ENCODE measurements at places on chromosomes 12 and 14.

DNA sequence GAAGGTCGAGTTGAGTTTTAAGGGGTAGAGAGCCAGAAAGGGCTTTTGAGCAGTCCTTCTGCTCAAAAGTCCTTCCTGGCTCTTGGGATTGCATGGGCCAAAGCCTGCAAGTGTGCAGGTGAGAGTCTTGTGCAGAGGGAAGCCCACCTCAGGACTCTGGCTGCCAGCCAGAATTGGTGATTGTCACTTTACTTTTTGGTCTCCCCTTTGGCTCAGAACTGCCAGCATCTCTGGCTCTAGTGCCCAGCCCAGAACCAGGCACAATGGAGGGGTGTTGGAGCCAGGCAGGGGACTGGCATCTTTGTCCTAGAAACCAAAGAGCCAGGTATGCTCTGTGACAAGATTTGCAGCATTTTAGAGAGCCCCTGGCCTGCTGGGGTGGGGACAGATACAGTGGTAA lies 23.5 kb downstream of the FAM222A start:
- DNase-seq = peak; percentile 13

GRCh38 chr12:52643233-52644077 lies 8.6 kb downstream of the KRT2 start:
- DNase-seq = no peak

GRCh38 chr12:120618954-120619615 lies 21.3 kb upstream of the CABP1 start:
- DNase-seq = no peak

DNA sequence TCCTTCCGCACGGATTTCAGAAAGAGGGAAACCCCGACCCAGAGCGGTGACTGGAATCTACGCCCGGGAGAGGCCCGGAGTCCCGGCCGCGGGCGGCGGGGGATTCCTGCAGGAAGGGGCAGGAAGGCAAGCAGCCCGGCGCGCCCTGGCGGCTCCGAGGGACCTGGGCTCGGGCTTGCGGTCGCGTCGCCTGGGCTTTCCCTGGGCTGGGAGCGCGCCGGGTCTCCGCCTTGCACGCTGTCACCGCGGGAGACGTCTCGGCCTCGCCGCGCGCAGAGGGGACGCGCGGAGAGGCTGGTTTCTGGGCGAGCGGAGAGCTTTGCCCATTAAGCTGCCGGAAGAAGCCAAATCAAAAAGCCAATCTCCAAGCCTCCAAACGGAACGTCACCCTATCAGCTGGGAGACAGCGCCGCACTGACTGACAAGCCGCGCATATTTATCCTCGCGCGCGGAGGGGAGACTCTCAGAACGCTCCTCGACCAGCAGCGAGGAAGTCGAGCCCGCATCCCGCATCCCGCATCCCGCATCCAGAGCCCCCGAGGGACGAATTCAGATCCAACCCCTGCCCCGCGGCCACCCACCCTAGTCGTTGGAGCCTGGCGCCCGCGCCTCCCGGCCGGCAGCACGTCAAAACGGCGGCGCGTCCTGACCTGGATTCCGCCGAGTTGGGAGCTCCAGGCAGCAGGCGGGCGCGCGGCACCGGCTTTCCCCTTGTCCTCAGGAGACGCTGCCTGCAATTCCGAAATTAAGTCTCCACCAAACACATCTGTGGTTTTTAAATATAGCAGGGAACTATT lies at the start of gene SLC8A3:
Gene SLC8A3, minus strand, starts transcription at position 293 of the 797 bp plus-strand sequence. CDS start 20,529 bp downstream, outside the sequence.
- no peak for DNase-seq

- DNase-seq = no peak
These were observed 41.5 kb upstream of the LTBP2 start for GRCh38 chr14:74653386-74654138.

DNA sequence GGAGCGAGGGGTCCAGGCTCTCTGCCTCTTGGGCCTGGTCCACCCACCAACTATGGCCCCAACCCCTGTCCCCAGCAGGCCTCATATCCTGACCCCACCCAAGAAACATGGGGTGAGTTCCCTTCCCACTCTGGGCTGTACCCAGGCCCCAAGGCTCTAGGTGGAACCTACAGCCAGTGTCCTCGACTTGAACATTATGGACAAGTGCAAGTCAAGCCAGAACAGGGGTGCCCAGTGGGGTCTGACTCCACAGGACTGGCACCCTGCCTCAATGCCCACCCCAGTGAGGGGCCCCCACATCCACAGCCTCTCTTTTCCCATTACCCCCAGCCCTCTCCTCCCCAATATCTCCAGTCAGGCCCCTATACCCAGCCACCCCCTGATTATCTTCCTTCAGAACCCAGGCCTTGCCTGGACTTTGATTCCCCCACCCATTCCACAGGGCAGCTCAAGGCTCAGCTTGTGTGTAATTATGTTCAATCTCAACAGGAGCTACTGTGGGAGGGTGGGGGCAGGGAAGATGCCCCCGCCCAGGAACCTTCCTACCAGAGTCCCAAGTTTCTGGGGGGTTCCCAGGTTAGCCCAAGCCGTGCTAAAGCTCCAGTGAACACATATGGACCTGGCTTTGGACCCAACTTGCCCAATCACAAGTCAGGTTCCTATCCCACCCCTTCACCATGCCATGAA lies 8.6 kb downstream of the ARHGAP9 start:
- no peak for DNase-seq

GRCh38 chr12:41514021-41514777 lies 326.1 kb downstream of the PDZRN4 start:
- no peak for DNase-seq

GRCh38 chr14:22610931-22611330 lies 12.8 kb downstream of the ABHD4 start:
- DNase-seq = no peak

- peak; percentile 29 for DNase-seq
These were observed 553 bp downstream of the CLEC14A start for GRCh38 chr14:38255408-38255672.

DNA sequence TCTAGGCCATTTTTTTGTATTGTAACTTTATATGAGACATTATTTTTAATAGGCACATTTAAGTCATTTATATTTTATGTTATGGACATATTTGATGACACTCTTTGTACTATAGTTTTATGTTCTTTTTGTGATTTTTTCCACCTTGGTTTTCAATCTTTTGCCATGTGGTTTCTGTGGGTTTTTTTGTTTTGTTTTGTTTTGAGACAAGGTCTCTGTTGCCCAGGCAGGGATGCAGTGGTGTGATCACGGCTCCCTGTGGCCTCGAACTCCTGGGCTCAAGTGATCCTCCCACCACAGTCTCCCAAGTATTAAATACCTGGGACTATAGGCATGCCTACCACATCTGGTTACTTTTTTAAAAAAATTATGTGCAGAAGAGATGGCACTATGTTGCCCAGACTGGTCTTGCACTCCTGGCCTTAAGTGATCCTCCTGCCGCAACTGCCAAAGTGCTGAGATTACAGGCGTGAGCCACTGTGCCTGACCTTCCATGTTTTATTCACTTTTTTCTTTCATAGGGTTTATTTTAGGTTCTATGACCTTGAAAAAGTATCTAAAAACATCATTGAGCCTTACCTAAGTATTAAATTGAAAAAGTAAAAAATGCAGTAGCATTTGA lies 16.3 kb downstream of the MSRB3 start:
- DNase-seq = no peak

- DNase-seq = no peak
These were observed 55.9 kb downstream of the CCDC92 start for GRCh38 chr12:123916729-123917128.

GRCh38 chr14:65840786-65841185 lies 428.3 kb downstream of the FUT8 start:
- DNase-seq = no peak
